ENCODE measurements at places on chromosomes 13 and 19.

GRCh38 chr13:113387396-113387795, 23.5 kb upstream of the GRTP1 start:
- DNase-seq, result no peak

GRCh38 chr19:32498648-32499200, 82.3 kb upstream of the PDCD5 start:
- DNase-seq, result no peak

DNA sequence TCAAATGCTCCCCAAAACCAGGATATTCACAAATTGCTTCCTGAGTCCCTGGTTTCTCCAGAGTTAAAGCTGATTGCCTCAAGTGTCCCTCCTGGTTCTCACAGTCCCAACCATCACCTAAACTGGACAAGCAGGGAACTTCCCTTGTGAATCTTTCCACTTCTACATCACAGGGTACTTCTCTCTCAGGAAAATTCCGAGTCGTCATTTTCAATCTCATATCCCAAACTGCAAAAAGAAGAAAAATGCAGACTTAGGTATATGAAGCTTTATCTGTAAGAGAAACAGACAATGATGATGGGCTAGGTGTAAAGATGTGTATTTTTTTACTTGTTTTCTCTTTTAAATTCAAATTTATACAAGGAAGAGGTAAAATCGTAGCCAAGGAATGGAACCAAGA, 21.3 kb downstream of the ZNF329 start:
- no peak for DNase-seq

DNA sequence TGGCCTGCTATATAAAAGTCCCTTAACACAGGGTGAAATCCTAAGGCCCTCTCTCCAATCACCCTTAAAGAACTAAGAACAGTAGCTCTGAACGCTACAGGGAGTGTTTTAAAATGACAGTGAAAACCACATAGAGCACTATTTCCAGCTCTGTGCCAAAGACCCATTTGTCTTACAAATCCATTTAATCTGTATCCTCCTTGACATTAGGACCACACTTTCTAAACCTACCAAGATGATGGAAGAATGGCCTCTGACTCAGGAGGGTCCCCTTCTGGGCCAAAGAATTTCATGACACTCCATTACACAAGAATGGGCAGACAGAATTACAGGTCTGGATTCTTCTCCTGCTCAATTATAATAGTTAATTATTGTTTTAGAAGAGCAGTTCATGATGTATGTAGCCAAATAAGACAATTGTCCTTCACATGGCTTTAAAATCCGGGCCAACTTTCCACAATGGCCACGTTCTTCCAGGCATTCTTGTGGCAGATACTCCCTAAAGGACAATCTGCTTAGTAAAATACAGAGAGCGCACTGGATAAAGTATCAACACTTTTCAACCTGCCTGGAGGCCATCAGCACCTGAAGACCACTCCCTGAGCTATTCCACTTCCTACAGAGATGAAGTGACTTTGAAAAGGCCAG, 61.0 kb downstream of the STK24 start:
- DNase-seq, result no peak

GRCh38 chr13:107329991-107330390, 762.1 kb upstream of the ARGLU1 start:
- DNase-seq, result no peak

DNA sequence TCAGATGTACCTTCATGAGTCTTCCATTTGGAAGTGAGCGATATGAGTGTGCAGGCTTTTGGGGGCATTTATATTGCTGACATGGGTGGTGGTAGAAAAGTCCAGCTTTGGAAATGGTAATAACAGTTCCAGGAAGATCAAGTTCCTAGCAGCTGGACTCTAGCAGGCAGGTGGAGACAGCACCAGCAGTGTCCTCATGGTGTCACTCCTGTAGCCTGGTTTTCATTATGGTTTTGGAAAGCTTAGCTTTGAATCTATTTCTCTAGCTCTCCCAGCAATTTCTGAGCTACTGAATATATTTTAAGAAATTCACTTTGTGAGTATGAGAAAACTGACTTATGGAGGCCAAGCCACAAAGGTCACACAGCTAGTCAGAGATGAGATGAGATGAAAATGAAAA, 523.2 kb upstream of the HTR2A start:
- no peak for DNase-seq

DNA sequence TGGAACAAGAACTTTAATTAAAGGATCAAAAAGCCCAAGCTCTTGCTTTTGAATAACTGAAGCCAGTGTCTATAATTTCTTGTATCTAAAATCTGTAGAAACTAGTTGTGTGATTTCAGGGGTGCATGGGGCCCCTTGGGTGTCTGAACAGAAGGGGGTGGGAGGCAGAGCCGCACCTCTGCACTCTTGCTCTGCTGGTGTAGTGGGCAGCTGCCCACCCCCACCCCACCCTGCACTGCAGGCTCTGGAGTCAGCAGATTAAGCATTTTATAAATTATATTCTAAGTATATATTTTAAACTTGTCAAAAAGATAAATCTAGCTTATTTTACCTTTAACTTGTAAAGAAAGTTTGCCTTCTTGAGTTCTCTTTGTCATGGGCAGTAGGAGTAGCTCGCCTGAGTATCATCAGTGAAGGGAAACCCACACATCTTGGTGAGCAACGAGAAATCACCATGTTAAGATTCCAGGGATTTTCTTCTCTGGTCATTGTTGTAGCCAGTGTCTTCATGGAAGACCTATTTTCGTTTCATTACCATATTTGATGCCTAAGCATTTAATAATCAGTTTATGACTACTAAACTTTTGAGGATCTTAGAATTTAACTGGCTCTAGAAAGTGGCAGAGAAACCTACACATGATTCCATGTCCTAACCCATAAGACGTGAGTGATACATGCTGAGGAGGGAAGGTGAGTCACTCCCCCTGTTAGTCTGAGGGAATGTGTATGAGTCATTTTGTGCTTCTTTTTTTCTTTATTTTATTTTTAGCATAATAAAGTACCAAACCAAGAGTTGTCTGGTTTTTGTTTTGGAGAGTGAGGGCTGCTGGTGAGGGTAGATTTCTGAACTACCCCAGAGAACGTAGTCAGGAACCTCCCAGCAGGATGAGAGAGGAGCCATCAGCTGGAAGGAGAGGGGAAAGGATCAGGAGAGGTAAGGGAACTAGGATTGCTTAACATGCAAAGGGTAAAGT, 7.7 kb downstream of the UBE2L5 start:
- DNase-seq, result no peak

DNA sequence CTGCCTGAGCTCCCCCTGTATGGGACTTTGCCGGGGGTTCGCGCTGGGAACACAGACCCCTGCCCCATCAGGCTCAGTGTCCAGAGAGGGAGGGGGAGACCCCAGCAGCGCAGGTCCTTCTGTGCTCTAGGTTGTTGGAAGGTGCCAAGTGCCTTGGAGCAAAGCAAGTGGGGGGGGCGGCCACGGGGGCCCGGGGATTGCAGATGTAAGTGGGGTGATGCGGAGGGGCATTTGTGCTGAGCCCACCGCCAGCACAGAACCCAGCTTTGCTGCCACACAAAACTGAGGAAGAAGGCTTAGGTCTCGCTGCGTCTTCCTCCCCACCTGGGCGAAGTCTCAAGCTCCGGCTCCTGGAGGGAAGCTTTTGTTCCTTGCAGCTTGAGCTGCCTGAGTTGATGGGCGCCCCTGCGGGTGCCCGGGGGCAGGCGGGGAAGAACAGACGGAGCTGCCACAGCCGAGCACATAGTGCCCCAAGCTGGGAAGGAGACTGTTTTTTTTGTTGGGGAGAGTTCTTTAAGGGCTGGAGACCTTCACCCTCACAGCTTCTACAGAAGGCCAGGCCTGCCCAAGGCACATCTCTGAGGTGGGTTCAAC, 1.5 kb upstream of the NTN5 start:
- no peak for DNase-seq

DNA sequence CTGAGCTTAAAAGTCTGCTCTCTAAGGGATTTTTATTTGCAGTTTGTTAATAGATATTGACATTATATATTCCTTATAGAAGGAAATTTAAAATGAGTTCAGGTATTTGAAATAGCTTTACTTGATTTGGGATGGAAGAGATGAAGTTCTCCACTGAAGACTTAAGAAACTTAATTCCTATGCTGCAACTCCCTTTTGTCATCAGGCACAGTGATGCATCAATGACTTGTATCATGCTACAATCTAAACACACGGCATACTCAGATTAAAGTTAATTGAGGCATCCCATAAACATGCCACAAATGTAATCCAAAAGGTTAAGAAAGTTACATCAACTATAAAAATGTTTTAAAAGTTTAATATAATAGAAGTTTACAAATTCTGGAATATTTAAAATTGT, 109.0 kb downstream of the STARD13 start:
- DNase-seq, result no peak

GRCh38 chr13:99657848-99658260, 156.6 kb downstream of the TM9SF2 start:
- no peak for DNase-seq

- DNase-seq, result no peak
Observed at GRCh38 chr13:60397704-60398378, 821 bp downstream of the TDRD3 start.

DNA sequence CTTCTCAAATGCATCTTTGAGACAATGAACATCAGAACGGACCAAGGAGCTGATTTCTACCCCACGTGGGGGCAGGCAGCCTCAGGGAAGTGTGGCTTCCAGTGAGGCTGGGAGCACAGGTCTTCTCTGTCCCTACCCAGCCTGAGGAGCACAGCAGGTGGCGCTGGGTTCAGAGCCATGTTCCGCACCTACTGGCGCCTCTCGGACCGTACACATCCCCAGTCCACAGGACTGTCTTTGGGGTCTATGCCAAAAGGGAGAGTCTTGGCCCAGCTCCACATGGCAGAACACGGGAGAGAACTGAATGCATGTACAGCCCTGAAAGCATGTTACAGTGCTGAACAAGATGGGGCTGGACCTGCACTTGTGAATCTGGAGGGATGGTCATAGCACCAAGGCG, 22.6 kb downstream of the SUGP1 start:
- DNase-seq, result no peak

GRCh38 chr13:48542581-48543341, 9.9 kb upstream of the RCBTB2 start:
- no peak for DNase-seq

- DNase-seq, result no peak
Observed at GRCh38 chr13:73040968-73041596, 17.7 kb upstream of the KLF5 start.

DNA sequence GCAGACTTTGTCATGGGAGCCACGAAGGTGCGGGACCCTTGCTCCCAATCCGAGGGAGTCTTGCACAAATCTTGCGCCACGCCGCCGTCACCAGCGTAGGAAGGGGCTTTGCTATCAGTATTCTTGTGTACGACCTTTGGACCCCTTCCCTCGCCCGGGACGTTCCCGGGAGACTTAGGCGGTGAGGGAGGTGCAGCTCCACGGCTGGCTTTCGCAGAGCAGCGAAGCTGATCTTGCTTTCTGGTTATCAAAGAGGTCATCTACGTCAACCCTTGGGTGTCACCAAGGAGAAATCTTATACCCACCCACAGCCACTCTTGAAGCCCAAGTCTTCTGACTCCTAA, 583 bp downstream of the TECR start:
- DNase-seq, result no peak

GRCh38 chr19:36973021-36973843, 57.1 kb downstream of the ZNF568 start:
- DNase-seq, result peak; percentile 33

GRCh38 chr19:3692141-3693024, 7.9 kb downstream of the PIP5K1C start:
- no peak for DNase-seq

DNA sequence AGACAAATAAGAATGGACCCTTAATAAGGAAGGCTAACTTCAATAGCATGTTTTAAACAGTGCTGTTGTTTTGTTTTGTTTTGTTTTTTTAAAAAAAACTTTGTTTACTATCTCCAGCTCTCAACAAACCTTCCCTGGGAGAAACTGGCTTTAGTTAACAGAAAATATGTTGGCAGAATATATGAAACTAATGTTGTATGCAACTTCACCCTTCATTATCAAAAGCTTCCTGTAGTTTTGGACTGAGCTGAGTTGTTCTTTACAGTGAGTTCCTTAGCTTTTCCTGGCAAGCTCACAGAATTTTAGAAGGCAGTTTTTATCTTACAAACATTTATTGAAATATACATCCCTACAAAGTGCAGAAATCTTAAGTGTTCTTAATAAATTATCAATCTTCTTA, 2480.7 kb upstream of the PCDH20 start:
- DNase-seq, result no peak

DNA sequence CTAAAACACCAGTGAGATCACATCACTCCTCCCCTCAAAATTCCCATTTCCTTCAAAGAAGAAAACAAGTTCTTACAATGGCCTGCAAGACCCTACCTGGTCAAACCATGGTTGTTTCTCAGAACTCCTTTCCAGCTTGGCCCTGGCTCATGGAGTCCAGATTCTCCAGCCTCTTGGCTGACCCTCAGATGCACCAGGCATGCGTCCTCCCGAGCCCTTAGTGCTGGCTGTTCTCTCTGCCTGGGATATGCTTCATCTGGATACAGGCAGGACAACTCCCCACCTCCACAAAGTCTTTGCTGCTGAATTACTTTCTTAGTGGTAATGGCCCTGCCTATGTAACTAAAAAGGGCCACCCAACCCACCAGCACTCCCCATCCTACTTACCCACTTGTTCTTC, 94.3 kb downstream of the MBNL2 start:
- no peak for DNase-seq

DNA sequence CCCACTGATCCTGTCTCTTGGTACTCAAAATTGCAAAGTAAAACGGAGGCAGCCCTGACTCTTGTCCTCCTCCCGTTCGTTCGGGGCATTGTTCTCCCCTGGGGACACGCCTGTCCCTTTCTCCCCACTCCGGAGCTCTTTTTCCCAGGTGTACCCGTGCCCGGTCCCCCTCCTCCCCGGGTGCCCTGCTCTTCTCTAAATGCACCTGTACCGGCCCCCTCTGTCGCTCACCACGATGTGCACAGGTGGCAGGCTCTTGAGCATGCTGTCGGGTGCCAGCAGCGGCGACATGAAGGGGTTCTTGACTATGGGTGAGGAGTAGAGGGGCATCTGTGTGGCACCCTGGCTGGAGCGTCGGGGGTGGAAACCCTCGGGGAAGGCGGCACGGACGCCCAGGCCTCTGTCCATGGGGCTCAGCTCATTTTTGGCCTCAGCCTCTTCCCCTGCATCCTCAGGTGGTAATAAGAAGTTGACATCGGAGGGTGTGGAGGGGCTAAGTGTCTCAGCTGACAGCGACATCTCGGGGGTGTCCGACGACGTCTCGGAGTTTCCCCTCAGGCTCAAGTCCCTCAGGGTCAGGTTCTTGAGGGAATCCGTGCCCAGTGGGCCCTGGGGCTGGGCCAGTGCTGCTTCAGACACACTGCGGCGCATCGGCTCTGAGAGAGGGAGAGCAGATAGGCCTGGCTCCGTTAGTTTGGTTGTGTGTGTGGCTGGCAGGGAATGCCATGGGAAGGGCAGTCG, 12.4 kb upstream of the CNFN start:
- DNase-seq, result no peak

GRCh38 chr13:36193151-36193855, 21.1 kb downstream of the SOHLH2 start:
- DNase-seq, result no peak

- DNase-seq, result no peak
Observed at GRCh38 chr13:99124794-99125316, 75.8 kb upstream of the UBAC2 start.

GRCh38 chr19:1076951-1077350, 10.0 kb downstream of the ARHGAP45 start:
- peak; percentile 76 for DNase-seq
